ENCODE measurements at places on chromosomes 7 and 10.
A peak's percentile ranks its signal among the peaks of the same experiment; 100 is the strongest.

- H3K27ac ChIP-seq, result peak overlapping the region; percentile 91
- H3K36me3 ChIP-seq, result peaks cover 17% of the 10 kb centered on the region
- DNase-seq, result no peak
- peak overlapping the region; percentile 59 for H3K4me3 ChIP-seq
Observed at GRCh38 chr7:143258831-143259230, 4.4 kb upstream of the GSTK1 start.

DNA sequence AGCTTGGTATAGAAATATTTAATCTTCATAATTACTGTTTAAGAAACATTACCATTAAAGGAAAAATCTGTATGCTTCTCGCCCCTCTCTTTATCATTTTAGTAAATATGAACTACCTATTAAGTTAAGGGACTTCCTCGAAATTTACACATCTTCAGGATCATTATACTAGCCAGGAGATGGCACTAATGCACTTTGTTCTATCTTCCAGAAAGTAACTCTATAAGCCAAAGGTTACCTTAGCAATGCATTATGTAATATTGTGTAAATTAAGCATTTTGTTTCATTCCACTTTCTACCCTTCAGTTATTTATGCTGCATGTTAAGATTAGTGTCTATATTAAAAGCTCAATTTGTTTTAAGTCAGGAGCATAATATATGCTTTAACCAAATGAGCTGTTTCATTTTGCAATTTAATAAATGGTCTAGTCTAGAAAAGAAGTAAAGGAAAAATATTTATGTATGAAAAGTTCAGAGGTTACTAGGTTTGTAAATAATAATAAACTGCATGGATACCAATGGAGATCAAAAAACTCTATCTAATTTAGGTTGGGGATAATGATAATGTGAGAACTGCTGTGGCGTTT, 128.5 kb downstream of the ANKRD7 start:
- no peak for DNase-seq
- peaks cover 12% of the 10 kb centered on the region for H3K4me1 ChIP-seq
- H3K36me3 ChIP-seq, result no peaks in the 10 kb centered on the region
- H3K27me3 ChIP-seq, result no peaks in the 10 kb centered on the region
- H3K27ac ChIP-seq, result no peak overlapping the region
- no peak overlapping the region for H3K4me3 ChIP-seq

DNA sequence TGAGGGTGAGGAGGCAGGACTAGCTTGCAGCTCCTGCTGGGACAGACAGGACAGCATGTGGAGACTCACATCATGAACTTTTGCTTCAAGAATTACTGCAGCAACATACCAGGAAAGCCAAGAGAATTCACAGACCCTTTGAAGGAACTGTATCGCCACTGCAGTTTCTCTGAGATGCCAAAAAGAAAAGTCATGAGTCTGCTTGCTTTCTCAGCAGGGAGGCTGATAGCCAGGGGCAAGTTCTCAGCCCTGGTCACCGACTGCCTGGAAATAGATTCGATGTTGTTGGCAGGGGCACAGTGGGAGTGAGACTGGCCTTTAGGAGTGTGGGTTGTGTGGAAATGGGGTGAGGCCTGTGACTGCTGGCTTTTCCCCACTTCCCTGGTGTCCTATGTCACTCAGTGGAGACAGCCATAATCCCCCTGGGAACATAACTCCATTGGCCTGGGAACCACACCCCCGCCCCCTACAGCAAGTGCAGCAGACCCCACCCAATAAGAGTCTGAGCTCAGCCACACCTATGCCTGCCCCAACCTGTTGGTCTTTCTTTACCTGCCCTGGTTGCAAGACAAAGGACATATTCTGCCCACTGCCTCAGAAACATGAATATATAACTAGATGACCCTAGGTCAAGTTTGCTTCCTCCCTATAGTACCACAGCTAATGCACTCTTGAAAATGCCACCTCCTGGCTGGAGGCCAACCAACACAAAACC, 1.6 kb upstream of the SAMD9 start:
- H3K27me3 ChIP-seq, result no peaks in the 10 kb centered on the region
- H3K27ac ChIP-seq, result no peak overlapping the region
- H3K36me3 ChIP-seq, result peaks cover 53% of the 10 kb centered on the region
- H3K4me3 ChIP-seq, result no peak overlapping the region
- DNase-seq, result no peak
- H3K4me1 ChIP-seq, result peaks cover 36% of the 10 kb centered on the region

- no peak overlapping the region for H3K4me3 ChIP-seq
- H3K4me1 ChIP-seq, result no peaks in the 10 kb centered on the region
- H3K36me3 ChIP-seq, result no peaks in the 10 kb centered on the region
- no peak for DNase-seq
Observed at GRCh38 chr7:12929476-12930140, 242.2 kb downstream of the ARL4A start.

- no peak overlapping the region for H3K4me3 ChIP-seq
- peaks cover 32% of the 10 kb centered on the region for H3K36me3 ChIP-seq
- peaks cover 17% of the 10 kb centered on the region for H3K4me1 ChIP-seq
- peak overlapping the region; percentile 1 for H3K27ac ChIP-seq
- no peak for DNase-seq
- H3K27me3 ChIP-seq, result no peaks in the 10 kb centered on the region
Observed at GRCh38 chr7:40015790-40016296, 65.8 kb downstream of the CDK13 start.

DNA sequence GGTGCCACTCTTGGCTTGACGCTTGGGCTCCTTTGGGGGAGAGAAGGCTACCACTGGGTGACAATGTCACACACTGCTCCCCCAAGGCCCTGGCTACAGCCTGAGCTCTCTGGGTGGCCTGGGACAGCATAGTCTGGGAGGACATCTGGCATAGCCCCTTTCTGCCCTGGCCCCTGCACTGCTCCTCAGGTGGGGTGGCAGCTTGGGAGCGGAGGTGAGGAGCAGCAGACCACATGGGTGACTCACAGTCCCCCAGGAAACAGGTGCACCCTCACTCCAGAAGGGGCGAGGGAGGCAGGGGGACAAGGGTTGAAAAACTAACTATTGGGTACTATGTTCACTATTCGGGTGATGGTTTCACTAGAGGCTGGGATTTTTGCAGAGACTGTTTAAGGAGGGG, 45.2 kb downstream of the NPTX2 start:
- H3K27me3 ChIP-seq, result no peaks in the 10 kb centered on the region
- no peak overlapping the region for H3K4me3 ChIP-seq
- no peak for DNase-seq
- no peaks in the 10 kb centered on the region for H3K36me3 ChIP-seq
- no peaks in the 10 kb centered on the region for H3K4me1 ChIP-seq

DNA sequence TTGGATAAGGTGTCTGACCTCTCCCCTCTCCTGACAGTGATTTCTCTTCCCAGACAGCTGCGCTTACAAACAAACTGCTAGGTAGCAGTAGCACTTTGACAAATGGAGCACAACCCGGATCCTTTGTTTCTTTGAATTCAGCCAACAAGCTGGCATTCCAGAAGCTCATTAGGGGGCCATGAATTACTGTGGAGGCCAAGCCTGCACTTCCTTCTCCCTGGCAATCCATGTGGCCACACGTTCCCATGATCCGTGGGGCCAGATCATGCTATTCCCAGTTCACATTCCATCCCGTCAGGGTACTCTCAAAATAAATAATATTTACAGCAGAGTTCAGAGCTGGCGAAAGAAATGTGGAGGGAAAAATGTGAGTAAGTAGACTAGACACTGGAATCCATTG, 172.4 kb downstream of the PRPF18 start:
- H3K36me3 ChIP-seq, result no peaks in the 10 kb centered on the region
- peaks cover 21% of the 10 kb centered on the region for H3K27me3 ChIP-seq
- peaks cover 9% of the 10 kb centered on the region for H3K4me1 ChIP-seq
- DNase-seq, result no peak

DNA sequence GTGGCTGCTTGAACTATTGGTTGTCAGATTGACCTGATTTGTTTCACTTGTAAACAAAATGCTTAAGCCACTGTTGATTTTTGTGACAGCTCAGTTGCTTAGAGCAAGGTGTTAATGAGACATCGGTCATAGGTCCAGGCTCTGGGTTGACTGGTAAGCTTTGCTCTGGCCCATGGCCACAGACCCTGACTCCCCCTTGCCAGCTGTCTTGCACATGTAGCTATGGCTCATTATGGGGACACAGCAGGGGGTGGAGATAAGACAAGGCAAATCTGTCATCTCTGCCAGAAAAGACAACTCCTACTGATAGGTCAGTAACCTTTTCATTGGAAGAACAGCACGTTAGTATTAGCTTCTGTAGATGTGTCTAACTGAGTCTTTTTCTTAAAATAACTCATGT, 95.3 kb downstream of the KAT6B start:
- peaks cover 17% of the 10 kb centered on the region for H3K4me1 ChIP-seq
- H3K4me3 ChIP-seq, result no peak overlapping the region
- no peak overlapping the region for H3K27ac ChIP-seq
- H3K27me3 ChIP-seq, result no peaks in the 10 kb centered on the region

GRCh38 chr7:117470777-117471176, 9.0 kb upstream of the CFTR start:
- no peak overlapping the region for H3K4me3 ChIP-seq
- H3K27ac ChIP-seq, result no peak overlapping the region
- H3K27me3 ChIP-seq, result peaks cover 2% of the 10 kb centered on the region
- no peaks in the 10 kb centered on the region for H3K4me1 ChIP-seq
- no peaks in the 10 kb centered on the region for H3K36me3 ChIP-seq

GRCh38 chr7:89334797-89335196, 539.3 kb upstream of the TEX47 start:
- no peak overlapping the region for H3K4me3 ChIP-seq
- no peak for DNase-seq
- no peaks in the 10 kb centered on the region for H3K4me1 ChIP-seq
- no peaks in the 10 kb centered on the region for H3K36me3 ChIP-seq
- H3K27me3 ChIP-seq, result no peaks in the 10 kb centered on the region
- no peak overlapping the region for H3K27ac ChIP-seq

DNA sequence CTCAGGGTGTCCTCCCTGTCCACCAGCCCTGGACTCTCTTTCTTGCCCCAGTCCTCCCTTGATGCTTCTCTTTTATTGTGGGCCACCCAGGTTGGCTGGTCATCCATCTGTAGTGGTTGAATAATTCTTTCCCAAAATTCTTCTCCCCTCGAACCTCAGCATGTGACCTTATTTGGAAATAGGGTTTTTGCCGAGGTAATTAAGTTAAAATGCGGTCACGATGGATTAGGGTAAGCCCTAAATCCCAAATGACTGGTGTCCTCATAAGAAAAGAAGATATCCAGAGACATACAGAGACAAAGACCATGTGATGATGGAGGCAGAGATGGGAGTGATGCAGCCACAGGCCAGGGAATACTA, 74.3 kb downstream of the GFRA1 start:
- H3K4me3 ChIP-seq, result no peak overlapping the region
- no peaks in the 10 kb centered on the region for H3K4me1 ChIP-seq
- H3K27me3 ChIP-seq, result no peaks in the 10 kb centered on the region
- H3K27ac ChIP-seq, result no peak overlapping the region
- H3K36me3 ChIP-seq, result no peaks in the 10 kb centered on the region

GRCh38 chr7:139762886-139763285, 14.9 kb downstream of the HIPK2 start:
- peaks cover 29% of the 10 kb centered on the region for H3K36me3 ChIP-seq
- H3K4me3 ChIP-seq, result no peak overlapping the region
- peaks cover 57% of the 10 kb centered on the region for H3K4me1 ChIP-seq

DNA sequence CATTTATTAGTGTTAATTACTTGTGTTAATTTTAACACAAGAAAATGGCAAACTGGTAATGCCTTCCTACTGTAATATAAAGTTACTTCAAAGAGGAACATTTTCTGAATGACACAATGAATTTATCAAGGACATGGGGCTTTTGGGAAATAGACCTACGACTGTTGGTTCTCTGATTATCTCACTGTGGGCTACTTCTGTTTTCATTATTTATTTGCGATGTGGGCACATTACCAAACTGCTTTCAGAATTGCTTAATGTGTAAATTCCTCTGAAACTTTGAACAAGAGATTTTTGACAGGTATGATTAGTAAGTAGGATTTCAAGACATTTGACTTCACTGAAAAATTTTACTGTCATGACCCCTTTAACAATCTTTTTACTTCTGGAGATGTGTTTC, 535.6 kb downstream of the CNTNAP2 start:
- H3K27ac ChIP-seq, result no peak overlapping the region
- H3K27me3 ChIP-seq, result no peaks in the 10 kb centered on the region
- H3K36me3 ChIP-seq, result no peaks in the 10 kb centered on the region
- peaks cover 6% of the 10 kb centered on the region for H3K4me1 ChIP-seq
- no peak overlapping the region for H3K4me3 ChIP-seq

DNA sequence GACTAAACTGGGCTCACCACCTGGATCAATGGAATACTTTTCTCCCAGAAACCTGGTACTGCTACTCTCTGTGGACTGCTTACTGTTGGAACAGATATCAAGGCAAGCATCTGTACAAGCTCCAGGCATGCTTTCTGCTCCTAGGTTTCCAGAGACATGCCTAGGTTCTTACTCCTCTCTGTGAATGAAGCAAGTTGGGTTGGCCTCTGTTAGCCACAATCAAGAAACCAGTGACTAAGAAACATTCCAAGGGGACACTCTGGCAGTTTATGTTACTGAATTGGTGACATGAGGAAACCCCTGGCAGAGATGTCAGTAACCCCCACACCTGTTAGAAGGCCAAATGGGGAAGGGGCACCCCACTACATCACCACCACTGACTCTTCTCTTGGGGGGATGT, 121.9 kb downstream of the GFRA1 start:
- no peak for DNase-seq
- H3K27me3 ChIP-seq, result no peaks in the 10 kb centered on the region
- no peaks in the 10 kb centered on the region for H3K4me1 ChIP-seq

- H3K36me3 ChIP-seq, result no peaks in the 10 kb centered on the region
- no peak overlapping the region for H3K27ac ChIP-seq
- no peak overlapping the region for H3K4me3 ChIP-seq
- no peaks in the 10 kb centered on the region for H3K27me3 ChIP-seq
- DNase-seq, result no peak
Observed at GRCh38 chr10:42697926-42698325, 59.6 kb upstream of the ZNF33B start.

GRCh38 chr10:133467286-133467911, 13.7 kb downstream of the SCART1 start:
- H3K4me1 ChIP-seq, result no peaks in the 10 kb centered on the region
- H3K36me3 ChIP-seq, result no peaks in the 10 kb centered on the region
- peaks cover 15% of the 10 kb centered on the region for H3K27me3 ChIP-seq
- H3K4me3 ChIP-seq, result no peak overlapping the region

DNA sequence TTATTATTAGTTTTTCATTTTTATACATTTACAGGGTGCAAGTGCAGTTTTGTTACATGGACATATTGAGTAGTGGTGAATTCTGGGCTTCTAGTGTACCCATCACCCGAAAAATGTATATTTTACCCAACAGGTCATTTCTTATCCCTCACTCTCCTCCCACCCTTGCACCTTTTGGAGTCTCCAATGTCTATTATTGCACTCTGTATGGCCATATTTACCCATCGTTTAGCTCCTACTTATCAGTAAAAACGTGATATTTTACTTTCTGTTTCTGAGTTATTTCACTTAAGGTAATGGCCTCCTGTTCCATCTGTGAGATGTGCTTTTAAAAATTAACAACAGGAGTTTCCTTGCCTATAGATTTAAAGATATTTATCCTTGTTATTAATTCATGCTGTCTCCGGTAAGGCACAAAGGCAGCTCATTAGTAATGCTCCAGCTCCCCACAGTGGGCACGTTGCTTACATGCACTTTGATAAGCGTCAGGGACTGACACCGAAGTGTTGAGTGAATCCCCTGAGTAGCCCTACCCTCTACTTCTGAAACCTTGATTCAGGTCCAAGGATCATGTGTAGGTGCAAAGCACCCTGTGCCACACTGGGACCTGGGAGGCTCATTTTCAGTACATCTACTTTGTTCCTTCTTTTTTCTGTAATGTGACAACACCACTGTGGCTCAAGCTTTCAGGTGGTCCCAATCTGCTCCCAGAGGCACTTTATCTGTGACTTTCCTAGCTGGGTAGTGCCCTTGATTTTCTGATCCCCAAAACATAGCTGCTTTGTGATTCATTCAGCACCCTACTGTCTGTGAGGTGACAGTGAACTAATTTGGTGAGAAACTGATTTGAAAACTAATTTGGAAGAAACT, 27.3 kb downstream of the HYAL4 start:
- H3K27me3 ChIP-seq, result peaks cover 4% of the 10 kb centered on the region
- no peak for DNase-seq
- H3K36me3 ChIP-seq, result no peaks in the 10 kb centered on the region
- no peak overlapping the region for H3K27ac ChIP-seq
- no peak overlapping the region for H3K4me3 ChIP-seq
